ENCODE measurements at places on chromosomes 16 and 17. TPM values are rescaled to one million over a fixed set of nuclear protein-coding genes. Genes with fewer than 3 reads are reported as not detected.

Gene MEOX1
- 0.16 TPM for total RNA-seq

Gene ARRB2
- 2.5 TPM for total RNA-seq

Gene STH
- not detected for total RNA-seq

Gene PLEKHG4
- 34.4 TPM for total RNA-seq

Gene TOM1L2
- total RNA-seq, result 18.0 TPM

Gene KRTAP3-3
- not detected for total RNA-seq

All from bronchial smooth muscle cell (primary cell).